ENCODE measurements at places on chromosomes 1 and 21.

- DNase-seq = no peak
Observed at GRCh38 chr1:34532113-34532512, 222.7 kb upstream of the GJB5 start.

DNA sequence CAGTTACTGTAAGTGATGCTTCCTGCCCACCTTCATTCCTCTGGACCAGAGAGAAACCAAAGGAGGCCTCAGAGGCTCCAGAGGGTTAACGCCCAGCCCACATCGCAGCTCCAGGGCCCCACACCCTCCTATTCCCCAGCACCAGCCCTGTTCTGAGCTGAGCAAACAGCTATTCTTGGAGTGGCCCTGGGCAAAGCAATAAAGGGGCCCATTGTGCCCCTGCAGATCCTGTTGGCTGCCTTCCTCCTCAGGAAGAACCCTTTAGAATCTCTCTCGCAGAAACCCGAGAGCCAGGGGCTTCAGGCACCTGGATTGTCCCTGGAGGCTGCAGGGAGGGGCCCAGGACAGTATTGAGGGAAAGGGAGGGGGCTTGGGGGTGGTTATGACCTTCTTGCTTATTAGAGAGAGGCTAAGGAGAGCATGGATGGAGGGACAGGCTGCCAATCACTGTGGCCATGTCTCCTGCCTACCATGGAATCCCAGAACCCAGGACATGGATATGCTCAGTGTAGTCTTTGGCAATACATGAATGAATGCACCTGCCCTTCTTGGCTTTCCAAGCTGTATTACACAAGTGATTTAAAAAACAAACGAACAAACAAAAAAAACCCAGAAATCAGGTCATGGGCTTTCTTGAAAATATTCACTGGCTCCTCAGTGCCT lies 9.2 kb downstream of the PADI2 start:
- no peak for DNase-seq

GRCh38 chr1:90593312-90593711 lies 123.8 kb downstream of the BARHL2 start:
- DNase-seq = no peak

GRCh38 chr21:25487046-25487594 lies 120.2 kb downstream of the MRPL39 start:
- peak; percentile 30 for DNase-seq

GRCh38 chr1:11227106-11228077 lies 35.0 kb downstream of the MTOR start:
- DNase-seq = no peak

- no peak for DNase-seq
Observed at GRCh38 chr21:16534408-16535101, 804.8 kb downstream of the USP25 start.

DNA sequence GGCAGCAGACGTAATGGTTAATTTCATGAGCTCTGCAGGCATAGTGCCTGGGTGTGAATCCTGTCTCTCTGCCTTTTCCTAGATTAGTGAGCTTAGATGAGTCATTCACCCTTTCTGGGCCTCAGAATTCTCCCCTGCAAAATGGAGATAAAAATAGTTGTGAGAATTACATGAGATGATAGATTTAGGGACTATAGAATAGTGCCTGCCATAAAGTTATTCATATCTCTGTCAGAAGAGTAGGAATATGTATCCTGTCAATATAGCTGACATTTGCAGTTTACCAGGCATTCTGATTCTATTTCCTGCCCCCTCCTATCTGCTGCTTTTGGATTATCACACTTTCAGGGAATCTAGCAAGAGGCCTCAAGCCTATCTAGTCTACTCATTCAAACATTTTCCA lies 112.0 kb downstream of the PDE4B start:
- no peak for DNase-seq

- no peak for DNase-seq
Observed at GRCh38 chr1:44999232-44999631, 11.9 kb downstream of the HECTD3 start.

DNA sequence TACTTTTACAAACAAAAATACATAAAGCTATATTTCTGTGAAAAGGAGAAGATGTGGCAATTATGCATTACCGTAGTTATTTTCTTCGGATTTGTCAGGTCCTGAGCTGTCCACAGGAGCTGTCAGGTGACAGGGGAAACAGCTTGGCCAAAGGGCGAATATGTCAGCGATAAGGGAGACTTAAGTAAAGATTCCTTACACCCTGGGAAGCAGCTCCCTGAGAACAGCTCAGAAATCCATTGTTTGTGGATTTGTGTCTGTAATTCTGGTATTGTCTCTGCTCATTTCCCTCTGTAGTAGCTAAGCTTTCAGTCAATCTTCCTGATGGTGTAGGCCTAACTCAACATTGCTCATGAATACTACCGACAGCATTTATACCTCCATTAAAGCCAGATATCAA lies 7.1 kb upstream of the CD34 start:
- DNase-seq = no peak

DNA sequence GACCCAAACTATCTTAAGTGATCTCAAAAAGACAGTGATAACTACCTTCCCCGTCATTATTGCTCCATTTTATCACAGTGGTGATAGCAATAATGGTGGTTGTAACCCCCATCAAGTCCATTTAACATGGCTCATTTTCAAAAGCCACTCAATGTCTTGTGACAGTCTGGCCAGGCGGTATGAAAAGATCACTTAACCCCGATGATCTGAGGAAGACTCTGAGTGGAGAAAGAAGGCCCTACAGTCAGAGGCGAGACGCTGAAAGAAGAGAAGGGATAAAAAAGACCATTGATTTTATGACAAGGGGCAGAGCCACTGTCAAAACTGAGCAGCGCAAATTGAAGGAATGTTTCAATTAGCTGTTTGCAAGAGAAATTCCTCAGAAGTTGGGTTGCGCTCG lies 417.2 kb upstream of the PBX1 start:
- DNase-seq = no peak

- no peak for DNase-seq
Observed at GRCh38 chr1:41540886-41541591, 56.6 kb upstream of the EDN2 start.

DNA sequence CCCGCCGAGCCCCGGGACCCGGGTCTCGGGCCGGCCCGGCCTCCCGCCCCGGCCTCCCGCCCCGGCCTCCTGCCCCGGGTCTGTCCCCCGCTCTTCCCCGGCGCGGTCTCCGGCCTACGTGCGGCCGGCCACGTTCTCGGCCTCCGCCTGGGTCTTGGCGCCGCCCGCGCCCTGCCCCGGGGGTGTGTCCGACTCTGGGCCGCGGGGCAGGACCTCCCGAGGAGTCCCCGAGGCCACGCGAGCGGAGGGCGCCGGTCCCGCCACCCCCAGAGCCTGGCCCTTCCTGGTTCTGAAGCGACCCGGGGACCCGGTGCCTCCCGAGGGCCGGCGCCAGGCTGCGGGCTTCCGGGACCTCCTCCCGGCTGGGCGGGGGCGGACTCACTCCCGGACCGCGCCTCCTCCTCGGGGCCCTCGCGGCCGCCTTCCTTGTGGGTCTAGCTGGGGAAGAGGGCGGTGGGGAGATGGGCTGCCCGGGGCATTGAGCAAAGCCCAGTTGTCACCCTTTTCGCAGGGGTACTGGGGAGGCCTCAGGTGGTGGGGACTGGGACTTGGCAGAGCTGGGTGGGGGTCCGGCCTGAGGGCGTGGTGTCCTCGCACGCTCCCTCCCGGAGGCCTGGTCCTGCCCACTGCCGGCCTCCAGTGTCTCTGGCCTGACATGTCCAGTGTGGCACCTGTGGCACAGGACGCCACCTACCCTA lies 558 bp downstream of the PFKL start:
- peak; percentile 74 for DNase-seq

GRCh38 chr1:109790735-109791494 lies 27.2 kb upstream of the EPS8L3 start:
- DNase-seq = peak; percentile 97

GRCh38 chr21:36104317-36105300 lies 30.3 kb upstream of the CBR3 start:
- DNase-seq = no peak

DNA sequence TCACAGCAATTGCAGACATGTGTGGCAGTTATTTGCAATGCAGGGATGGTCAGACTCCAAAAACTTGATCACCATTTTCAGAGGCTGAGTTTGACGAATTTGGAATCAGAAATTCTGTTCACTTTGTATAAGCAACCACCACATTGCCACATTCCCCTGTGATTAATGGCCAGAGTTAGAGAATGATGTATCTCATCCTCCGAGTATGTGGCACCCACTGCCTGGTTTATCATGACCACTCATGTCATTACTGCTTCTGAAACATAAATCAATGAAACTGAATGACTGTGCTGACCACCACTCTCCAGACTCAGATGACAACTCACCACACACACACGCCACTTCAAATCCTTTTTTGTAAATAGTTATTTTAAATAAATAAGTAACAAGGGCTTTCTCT lies 66.6 kb upstream of the CACHD1 start:
- DNase-seq = no peak

- DNase-seq = no peak
Observed at GRCh38 chr21:43591571-43591970, 67.7 kb downstream of the HSF2BP start.

DNA sequence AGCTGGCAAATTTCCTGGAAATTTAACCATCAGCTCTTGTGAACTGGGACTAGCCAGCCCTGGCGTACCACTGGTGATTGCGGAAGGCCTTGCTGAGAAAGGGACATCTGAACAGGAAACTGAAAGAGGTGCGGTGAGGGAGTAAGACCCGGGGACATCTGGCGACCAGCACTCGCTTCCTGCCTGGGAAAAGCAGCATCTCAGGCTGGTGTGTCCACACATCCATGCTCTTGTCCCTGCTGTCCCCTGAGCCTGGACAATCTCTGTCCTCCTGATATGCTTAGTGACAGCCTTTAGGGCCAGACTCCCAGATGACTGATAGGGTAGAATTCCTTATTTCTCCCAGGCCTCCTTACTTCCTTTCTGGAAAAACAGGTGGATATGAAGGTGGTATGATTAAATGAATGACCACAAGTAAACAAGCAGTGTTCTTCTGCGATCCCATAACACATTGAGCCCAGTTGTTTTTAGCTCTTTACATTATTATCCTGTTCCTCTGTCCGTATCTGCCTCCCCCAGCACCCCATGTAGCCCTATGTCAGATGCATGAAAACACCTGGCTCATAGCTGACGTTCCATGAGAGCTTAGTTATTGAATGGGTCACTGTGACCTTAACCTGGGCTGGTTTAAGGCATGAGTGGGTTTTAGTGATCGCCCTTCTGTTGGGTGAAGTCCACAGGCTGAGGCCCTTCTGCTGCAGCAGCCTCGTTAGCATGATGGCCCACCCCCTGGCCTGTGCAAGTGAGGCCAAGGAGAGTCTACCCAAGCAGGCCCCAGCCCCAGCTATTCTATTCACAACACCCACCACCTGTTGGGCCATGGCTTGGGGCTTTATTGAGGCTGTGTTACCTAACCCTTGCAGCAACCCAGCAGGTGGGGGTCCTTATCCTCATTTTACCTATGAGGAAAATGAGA lies 76.1 kb upstream of the GADD45A start:
- DNase-seq = no peak

DNA sequence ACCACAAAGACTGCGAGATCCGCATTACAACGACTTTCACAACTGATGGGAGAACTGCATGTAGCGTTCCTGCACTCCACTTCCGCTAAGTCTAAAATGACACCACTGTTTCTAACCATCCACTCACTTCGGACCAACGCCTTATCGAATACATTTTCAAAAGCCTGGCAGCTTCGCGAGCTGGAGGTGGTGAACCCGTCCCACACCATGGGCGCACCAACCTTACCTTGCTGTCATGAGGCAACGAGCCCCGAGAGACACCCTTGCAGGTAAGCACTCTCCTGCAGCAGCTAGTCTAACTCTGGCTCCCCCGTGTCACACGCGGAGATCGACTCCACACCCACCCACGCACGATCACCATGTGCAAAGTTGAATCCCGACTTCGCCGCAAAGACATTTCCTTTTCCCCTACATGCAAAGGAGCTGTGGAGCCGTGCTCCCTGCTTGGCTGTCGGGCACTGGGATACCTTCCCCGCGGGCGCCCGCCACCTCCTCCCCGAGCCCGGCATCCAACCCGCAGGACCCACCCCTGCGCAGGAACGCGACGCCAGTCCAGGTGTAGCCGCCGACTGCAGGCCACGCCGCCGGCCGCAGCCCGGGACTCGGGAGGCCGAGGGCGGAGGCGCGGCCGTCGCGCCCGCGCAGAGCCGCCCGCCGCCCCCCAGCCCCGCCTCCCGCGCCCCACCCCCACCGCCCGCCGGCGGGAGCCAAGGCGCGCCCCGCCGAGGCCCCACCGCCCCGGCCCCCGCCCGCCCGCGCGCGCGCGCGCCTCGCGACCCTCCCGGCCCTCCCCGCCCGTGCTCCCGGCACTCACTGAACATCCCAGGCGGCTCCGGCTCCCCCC lies 629 bp downstream of the TAF5L start:
- DNase-seq = peak; percentile 43

- no peak for DNase-seq
Observed at GRCh38 chr1:26827663-26828062, 1.2 kb downstream of the ZDHHC18 start.

GRCh38 chr1:209703834-209704504 lies 677 bp upstream of the HSD11B1 start:
- no peak for DNase-seq

- no peak for DNase-seq
Observed at GRCh38 chr1:3456964-3457909, 2.8 kb downstream of the ARHGEF16 start.

DNA sequence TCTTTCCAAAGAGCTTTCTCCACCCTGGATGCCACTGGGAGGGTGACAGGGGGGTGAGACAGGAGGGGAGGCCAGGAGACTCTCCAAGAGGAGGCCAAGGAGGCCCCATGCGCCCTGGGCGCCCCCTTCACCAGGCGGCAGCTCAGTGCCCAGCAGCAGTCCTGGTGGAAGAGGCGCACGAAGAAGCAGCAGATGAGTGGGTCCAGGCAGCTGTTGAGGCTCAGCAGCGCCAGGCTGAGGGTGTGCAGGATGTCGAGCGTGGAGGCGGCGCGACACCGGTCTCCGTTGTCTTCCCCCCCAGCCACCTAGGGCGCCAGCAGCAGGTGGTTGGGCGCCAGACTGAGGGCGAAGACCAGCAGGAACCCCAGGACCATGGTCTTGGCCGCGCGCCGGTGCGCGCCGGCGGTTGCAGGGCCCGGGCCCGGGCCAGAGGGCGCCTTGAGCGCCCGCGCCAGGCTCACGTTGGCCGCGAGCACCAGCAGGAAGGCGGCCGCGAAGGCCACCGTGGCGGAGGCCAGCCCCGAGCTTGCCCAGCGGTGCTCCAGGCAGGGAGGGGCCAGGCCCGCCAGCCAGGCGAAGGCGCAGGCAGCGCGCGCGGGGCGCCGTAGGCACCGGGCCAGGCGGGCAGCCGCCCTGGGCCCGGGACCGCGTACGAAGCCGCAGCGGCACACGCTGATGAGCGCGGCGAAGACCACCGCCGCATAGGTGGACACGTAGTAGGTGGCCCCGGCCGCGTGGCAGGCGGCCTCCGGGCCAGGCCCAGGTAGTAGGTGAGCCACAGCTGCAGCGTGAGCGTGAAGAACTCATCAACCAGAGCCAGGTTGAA lies 8.6 kb downstream of the TMEM35B start:
- no peak for DNase-seq
